ENCODE measurements at places on chromosomes 3 and 15. TPM values are rescaled to one million over a fixed set of nuclear protein-coding genes. Genes with fewer than 3 reads are reported as not detected.
A peak's percentile ranks its signal among the peaks of the same experiment; 100 is the strongest.

The DUOX1 gene
- 4.1 TPM for total RNA-seq

The FILIP1L gene
- total RNA-seq = 14.9 TPM

The NR1I2 gene
- total RNA-seq = 0.14 TPM

The GPR27 gene
- 8.9 TPM for total RNA-seq

The OSTN gene
- total RNA-seq = 0.04 TPM

- DNase-seq = no peak
Observed at GRCh38 chr15:91813924-91814323, 39.6 kb upstream of the SLCO3A1 start.

DNA sequence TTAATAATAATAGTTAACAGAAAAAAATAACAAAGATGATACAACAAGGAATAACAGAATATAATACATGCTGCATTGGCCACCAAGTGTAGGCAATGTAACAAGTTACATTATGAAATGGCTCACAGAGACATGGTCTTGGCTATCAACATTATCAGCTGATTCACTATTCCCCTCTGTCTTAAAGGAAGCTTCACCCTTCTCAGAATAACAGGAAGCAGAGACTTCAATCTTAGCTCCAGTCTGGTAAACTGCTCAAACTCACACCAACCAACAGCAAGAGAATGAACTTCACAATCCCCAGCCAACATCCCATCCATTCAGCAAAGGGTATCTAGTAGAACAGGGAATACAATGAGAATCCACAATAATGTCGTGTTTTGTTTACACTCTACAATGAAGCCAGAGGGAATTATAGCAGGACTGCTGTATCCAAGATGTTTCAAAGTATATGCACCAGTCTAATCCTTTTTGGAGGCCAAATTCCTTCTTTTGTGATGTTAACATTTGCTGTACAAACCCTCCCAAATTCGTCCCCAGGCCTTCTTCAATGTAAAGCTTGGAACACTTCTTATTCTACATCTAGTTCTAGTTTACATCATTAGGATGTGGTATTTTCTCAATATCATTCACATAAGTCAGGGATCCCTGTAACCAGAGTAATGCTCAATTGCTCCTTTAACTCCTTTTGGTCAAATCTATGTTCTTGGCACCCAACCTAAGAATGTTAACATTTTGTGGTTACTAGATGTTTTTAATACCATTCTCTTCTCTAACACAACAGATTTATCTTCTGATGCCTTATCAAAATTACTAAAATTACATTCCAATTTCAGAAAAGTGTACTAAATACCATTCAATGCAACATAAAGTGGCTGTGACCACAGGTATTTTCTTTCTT is 52.4 kb upstream of the CMSS1 start:
- no peak for DNase-seq

DNA sequence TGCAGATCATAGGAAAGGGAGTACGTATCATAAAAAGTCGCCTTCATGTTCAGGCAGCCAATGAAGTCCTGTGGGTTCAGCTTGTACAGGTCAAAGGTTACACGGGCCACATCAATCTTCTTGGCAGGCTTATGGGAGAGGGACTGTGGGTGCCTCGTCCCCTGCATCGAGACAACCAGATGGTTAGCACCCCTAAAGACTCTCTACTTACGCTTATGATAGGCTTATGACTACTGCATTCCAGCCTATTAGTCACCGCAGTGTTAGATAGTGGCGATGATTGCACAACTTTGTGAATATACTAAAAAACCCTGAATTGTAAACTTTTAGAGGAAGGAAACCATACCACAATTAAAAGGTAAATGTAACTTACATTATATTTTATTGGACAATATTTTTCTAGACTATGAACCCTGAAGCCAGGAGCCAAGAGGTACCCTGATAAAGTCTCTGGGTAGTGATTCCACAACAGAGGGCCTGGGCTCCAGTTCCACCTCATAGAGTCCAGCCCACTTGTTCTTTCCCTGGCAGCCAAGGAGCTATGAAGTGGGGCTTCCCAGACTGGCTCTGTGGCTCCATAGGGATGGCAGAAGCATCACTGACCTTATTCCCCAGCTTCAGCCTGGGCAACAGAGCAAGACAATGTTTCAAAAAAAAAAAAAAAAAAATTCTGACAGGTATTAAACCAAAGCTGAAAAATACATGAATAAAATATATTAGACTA is 2.5 kb upstream of the FANCD2 start:
- no peak for DNase-seq

- no peak for DNase-seq
Observed at GRCh38 chr3:21585216-21585740, 165.7 kb downstream of the ZNF385D start.

- DNase-seq = no peak
Observed at GRCh38 chr3:157311633-157312375, 124.8 kb upstream of the PTX3 start.

GRCh38 chr3:111352585-111352984 is 189.4 kb upstream of the CD96 start:
- DNase-seq = no peak

GRCh38 chr3:147915057-147915456 is 505.9 kb downstream of the ZIC1 start:
- DNase-seq = no peak

DNA sequence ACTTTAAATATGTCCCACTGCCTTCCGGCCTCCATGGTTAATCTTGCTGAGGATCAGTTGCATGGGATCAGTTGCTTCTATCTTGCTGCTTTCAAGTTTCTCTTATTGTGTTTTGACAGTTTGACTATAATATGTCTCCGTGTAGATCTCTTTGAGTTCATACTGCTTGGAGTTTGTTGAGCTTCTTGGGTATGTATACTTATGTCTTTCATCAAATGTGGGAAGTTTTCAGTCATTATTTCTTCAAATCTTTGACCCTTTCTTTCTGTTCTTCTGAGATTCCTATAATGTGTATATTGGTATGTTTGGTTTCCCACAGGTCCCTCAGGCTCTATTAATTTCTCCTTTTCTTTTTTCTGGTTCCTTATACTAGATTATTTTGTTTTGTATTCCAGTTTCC is 30.8 kb downstream of the PCCB start:
- DNase-seq = no peak

GRCh38 chr15:33135355-33135781 is 59.1 kb downstream of the FMN1 start:
- DNase-seq = no peak

- no peak for DNase-seq
Observed at GRCh38 chr3:143002083-143002712, 828 bp downstream of the U2SURP start.

DNA sequence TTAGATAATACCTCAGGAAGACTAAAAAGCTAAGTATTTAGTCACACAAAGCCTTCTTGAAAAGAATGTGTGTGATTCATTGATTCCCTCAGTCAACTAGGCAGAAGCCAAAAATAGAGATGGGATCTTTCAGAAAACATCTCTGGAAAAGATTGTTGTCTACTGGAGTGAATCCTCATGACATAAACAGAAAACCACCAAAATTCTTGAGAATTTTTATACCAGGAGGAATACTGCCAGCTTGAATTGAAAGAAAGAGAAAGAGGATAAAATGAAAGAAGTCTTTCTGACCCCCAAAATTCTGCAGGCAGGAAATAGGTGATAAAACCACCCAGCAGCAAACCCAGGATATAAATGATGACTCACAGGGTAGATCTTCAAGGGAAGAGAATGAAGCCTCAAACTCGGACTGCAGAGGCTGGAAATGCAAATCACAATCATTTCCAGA is 363.1 kb upstream of the PLSCR5 start:
- peak; percentile 63 for DNase-seq

DNA sequence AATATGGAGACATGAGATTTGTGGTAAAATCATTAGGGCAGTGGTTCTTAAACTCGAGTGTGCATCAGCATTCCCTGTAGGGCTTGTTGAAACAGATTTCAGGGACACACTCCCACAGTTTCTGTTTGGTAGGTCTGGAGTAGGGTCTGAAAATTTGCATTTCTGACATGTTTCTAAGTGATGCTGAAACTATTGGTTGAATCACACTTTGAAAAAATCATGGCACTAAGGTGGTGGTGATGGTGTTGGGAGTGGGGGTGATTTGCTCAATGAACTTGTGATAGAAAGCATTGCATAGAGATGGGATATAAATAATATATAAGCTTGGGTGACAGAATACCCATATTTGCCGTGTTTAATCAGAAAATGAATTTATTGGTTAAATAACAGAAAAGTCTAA is 11.3 kb downstream of the MITF start:
- DNase-seq = no peak

- DNase-seq = peak; percentile 41
Observed at GRCh38 chr3:134381831-134382442, 7.7 kb upstream of the AMOTL2 start.

DNA sequence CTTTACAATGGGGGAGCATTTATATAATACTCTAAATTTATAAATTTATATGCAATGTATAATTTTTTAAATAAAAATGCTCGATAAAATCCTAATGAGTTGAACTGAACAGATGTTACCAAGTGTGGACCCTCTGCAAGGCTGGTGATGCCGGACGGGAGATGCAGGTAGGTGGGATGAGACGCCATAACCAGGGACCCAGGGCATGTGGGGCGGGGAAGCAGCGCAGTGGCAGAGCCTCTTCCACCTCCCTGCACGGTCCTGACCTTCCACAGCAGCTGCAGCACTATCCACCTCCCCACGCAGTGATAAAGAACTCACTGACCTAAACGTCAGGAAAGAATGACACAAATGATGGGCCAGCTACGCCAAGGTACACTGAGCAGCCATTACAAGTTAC is 12.8 kb downstream of the PCSK6 start:
- DNase-seq = no peak

GRCh38 chr3:193816656-193817311 is 223.8 kb downstream of the OPA1 start:
- no peak for DNase-seq

DNA sequence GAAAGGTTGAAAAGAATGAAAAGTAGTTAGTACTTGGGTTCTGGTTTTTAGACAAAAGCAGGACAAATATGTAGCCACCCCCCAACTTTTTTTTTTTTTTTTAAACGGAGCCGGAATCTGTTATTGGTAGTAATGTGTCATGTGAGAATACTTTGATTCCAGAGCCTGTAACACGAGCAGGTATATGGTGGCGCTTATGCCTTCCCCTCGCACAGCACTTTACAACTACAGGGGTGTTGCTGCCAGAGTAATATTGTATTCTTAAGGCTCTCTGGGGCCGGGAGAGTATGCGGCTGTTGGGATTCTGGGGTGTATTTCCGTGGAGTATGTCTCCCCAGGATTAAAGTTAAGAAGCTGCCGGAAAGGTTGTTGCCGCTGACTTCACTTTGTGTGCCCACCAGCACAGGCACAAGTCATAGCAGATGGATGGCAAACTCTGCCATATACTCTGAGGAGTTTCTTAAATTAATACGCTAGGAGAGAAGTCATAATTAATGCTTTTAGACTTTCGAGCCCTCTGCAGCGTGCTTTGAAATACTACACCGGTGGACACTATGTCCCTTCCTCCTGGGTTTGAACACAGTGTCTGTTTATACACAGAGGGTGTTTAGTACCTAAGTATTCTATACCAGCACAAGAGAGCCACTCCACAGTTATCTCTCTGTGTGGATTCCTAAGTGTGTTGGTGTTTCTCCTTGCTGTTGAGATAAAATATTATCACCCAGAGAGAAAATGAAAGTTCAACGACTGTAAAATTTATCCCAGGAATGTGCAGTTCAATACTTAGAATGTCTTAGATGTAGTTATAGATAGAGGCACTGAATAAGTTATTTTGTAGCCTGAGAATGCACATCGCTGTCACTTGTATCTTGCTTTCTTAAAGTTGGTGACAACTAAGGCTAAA is 1.4 kb downstream of the MBNL1 start:
- DNase-seq = no peak

GRCh38 chr3:79497447-79498111 is 270.2 kb downstream of the ROBO1 start:
- DNase-seq = no peak

- no peak for DNase-seq
Observed at GRCh38 chr15:77457905-77458265, 37.2 kb downstream of the HMG20A start.

GRCh38 chr3:75294124-75294523 is 370.0 kb upstream of the FRG2C start:
- DNase-seq = no peak

DNA sequence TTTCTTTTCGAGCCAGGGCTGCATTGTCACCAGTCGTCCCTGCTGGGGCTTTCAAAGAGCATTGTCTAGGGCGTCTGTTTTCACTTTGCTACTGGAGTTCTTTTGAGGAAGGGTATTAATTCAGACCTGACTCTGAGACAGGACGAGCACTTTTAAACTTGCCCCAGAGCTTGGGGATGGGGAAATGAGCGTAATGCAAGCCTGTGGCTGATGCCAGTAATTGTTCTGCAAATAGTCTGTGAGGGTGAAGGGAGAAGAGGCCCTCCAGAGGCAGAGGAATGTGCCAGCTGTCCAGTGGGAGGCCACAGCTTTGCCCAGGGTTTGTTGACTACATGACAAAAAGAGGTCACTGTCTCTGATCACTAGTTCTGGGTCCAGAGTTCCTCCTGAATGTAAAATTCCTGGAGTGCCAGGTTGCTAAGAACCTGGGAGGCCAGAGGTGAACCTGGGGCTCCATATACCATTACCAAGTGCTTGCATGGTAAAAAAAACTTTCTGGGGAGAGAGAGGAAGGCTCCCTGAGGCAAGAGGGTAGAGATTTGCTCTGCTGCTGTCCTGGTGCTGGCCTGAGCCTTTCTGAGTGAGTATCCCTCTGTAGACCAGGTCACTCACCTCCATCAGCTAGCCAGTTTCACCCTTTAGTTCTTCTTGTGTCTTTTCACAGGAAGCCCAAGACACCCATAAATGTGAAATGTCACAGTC is 14.8 kb downstream of the EEFSEC start:
- no peak for DNase-seq
